Heart right ventricle (tissue), 16 donors: ENCODE measurements at places on chromosomes 1 and 21. TPM values are rescaled to one million over a fixed set of nuclear protein-coding genes. Genes with fewer than 3 reads are reported as not detected.

UBXN10 gene
- 1.3 TPM for total RNA-seq

DNA sequence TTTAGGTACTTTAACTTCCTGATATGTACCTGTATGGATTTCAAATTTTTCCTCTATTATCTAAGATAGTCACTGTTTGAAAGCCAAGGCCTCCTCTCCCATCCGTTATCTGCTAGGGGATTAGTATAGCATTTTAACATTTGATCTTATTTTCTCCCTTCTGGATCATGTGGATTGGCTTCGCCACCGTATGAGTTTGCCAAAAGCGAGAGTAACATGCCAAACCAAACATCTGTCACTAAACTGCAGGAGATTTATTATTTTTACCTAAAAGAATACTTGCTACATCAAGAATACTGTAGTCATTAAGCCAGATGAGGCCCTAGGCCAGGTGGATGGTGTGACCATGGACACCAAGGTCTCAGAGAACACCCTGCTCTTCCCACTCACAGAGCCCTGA, 28.5 kb upstream of the EEIG2 start:
- no peaks in the 10 kb centered on the region for H3K4me1 ChIP-seq
- no peaks in the 10 kb centered on the region for H3K27me3 ChIP-seq
- no peak overlapping the region for H3K27ac ChIP-seq
- H3K4me3 ChIP-seq: no peak overlapping the region

CGN gene
- total RNA-seq: 0.16 TPM

RNF186 gene
- total RNA-seq: not detected

DNA sequence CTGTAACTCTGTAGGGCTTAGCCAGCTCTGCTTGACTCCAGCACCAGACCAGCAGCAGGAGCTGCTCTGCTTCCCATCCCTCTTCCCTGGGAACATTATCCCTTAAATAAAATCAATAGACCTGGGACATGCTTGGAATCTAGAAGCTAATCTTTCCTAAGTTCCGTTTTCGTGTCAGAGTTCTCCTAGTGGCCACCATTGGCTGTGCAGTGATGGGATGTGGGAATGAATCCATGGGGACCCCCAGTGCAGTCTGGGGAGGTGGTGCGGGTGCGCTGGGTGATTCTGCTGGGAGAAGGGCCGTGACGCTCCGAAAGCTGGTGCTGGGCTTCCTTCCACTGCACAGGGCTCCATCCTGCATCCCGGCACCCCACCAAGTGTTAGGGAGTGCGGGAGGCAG, 202.7 kb downstream of the CAMTA1 start:
- no peak overlapping the region for H3K27ac ChIP-seq
- H3K27me3 ChIP-seq: no peaks in the 10 kb centered on the region
- no peaks in the 10 kb centered on the region for H3K4me1 ChIP-seq
- no peak overlapping the region for H3K4me3 ChIP-seq
- H3K36me3 ChIP-seq: no peaks in the 10 kb centered on the region
- DNase-seq: no peak

DNA sequence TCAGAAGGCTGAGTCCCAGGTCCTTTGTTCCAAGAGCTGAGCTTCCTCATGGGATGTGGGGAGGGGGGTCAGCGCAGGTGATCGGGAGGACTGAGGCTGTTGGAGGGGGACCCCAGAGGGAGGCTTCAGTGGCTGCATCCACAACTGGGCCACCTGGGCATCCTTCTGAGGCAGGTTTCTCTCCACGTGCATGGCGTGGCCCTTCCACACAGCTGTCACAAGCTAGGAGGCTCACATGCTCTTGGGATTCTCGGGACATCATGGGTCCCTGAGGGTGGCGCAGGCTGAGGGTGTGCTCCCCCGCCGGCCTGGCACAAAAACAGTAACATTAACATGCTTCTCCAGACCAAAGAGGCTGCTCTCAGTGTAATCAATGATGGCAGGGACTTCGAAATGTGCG, 229.6 kb upstream of the AJAP1 start:
- no peak overlapping the region for H3K27ac ChIP-seq
- no peaks in the 10 kb centered on the region for H3K27me3 ChIP-seq
- H3K36me3 ChIP-seq: no peaks in the 10 kb centered on the region

LCE1D gene
- total RNA-seq: not detected

GRCh38 chr1:170790651-170791071, 126.7 kb downstream of the PRRX1 start:
- no peak for DNase-seq
- no peaks in the 10 kb centered on the region for H3K27me3 ChIP-seq

- H3K4me3 ChIP-seq: no peak overlapping the region
- H3K27ac ChIP-seq: no peak overlapping the region
- no peaks in the 10 kb centered on the region for H3K36me3 ChIP-seq
- no peaks in the 10 kb centered on the region for H3K27me3 ChIP-seq
Observed at GRCh38 chr1:223230161-223230881, 87.3 kb upstream of the TLR5 start.

CLCA4 gene
- not detected for total RNA-seq

- no peaks in the 10 kb centered on the region for H3K36me3 ChIP-seq
- H3K27ac ChIP-seq: no peak overlapping the region
- DNase-seq: no peak
Observed at GRCh38 chr1:180254854-180255253, 24.8 kb downstream of the LHX4 start.

- peaks cover 31% of the 10 kb centered on the region for H3K4me1 ChIP-seq
- H3K36me3 ChIP-seq: no peaks in the 10 kb centered on the region
- H3K27ac ChIP-seq: no peak overlapping the region
Observed at GRCh38 chr21:28636752-28637691, 355.7 kb downstream of the LTN1 start.

HES2 gene
- not detected for total RNA-seq

GRCh38 chr1:41768583-41768982, 150.1 kb downstream of the HIVEP3 start:
- no peak overlapping the region for H3K27ac ChIP-seq
- DNase-seq: no peak
- H3K4me1 ChIP-seq: peaks cover 52% of the 10 kb centered on the region

DNA sequence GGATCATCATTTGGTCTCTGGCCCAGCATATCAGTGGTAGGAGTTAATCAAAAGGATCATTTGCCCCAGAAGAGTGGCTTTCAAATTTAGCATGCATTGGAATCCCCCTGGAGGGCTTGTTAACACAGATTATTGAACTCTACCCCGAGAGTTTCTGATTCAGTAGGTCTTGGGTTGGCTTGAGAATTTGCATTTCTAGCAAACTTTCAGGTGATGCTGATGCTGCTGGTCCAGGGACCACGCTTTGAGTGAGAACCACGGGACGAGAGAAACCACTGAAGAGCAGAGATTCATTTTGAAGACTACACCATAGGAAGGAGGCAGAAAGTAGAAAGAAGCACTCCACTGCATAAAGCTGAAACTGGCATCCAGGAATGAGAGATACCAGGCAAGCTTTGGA, 81.3 kb upstream of the DUSP10 start:
- H3K4me1 ChIP-seq: peaks cover 10% of the 10 kb centered on the region
- DNase-seq: no peak
- H3K36me3 ChIP-seq: no peaks in the 10 kb centered on the region
- no peaks in the 10 kb centered on the region for H3K27me3 ChIP-seq
- no peak overlapping the region for H3K4me3 ChIP-seq

DNA sequence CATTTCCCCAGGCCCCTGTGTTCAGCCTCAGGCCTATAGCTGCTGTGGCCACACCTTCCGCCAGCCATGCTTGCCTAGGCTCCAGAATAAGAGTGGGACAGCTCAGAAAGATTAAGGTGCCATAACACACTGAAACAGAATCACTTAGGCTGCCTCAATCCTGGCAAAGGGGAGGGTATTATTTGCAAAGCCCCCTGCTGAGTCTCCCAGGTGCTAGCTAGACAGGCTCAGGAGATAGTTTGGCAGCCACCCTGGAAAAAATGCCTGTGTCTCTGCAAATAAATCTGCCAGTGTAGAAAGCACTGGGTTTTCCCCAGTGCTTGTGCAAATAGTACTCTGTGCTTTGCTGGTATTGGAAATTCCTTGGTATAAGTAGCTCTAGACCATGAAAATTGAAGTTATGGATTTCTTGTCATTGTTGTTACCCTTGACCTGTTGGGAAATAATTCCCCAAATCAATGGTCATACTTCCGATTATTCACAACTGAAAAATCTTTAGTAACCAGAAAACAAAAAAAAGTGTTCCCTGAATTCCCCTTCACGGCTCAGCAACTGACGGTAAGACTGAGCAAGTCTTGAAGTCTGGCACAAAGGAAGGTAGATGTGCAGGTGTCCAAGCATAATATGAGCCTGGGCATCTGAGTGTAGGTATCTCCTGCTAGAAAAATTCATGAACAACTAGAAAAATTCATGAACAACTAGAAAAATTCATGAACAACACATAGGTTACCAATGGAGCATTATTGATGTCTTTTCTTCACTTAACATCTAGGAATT, 56.9 kb downstream of the PROX1 start:
- H3K36me3 ChIP-seq: no peaks in the 10 kb centered on the region
- no peak for DNase-seq
- no peak overlapping the region for H3K27ac ChIP-seq
- no peaks in the 10 kb centered on the region for H3K4me1 ChIP-seq

PRMT6 gene
- total RNA-seq: 3.8 TPM

DNA sequence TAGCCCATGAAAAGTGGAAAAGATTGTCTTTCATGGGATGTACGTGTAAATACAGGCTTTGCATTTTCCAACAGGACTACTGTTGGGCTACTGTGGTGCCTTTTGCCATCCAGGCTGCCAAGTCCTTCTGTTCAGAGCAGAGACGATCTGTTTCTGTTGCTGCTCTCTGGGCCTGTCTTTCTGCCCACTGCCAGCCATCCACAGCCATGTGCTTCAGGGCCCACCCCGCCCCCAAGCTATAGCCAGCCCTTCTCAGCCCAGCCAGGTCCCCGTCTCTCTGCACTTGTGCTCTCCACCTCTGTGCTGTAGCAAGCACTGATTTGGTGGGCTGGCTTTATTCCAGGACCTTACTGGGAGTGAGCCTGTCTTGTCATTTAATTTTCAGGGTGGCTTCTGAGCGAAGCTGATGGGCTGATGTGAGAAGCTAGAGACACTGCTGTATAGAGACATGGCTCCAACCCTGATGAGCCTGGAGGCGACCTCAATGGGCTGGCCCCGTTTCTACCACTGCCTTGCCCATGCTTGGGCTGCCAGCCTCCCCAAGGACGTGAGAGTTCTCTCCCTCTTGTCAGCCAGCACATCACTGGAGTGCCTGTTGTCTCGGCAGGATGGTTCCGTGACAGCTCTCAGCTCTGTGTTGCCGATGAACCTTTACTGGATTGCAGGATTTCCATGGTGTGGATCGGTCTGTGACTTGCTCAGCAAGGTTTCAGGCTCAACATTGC, 137.8 kb downstream of the PEX14 start:
- H3K36me3 ChIP-seq: no peaks in the 10 kb centered on the region
- no peak for DNase-seq
- no peaks in the 10 kb centered on the region for H3K27me3 ChIP-seq
- no peaks in the 10 kb centered on the region for H3K4me1 ChIP-seq
- H3K4me3 ChIP-seq: no peak overlapping the region
- H3K27ac ChIP-seq: no peak overlapping the region

DNA sequence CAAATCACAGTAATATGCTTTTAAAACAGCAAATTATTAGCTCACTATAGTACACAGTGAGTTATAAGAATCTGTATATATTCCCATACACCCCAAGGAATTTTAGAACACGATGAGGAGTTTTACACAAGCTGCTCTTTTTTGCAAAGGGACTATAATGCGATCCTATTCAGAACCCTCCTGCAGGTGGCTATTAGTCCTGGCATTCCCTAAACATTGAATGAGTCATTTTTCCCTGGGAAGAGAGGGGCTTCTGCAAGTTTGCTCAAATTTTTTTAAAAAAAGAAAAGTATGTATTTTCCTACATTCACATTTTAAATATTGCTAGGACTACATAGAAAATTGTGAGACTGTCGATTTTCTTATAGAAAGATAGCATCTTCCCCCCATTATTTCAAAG, 106.3 kb downstream of the COL11A1 start:
- H3K4me3 ChIP-seq: no peak overlapping the region
- H3K27ac ChIP-seq: no peak overlapping the region
- H3K27me3 ChIP-seq: no peaks in the 10 kb centered on the region
- H3K36me3 ChIP-seq: no peaks in the 10 kb centered on the region
- no peaks in the 10 kb centered on the region for H3K4me1 ChIP-seq

DNA sequence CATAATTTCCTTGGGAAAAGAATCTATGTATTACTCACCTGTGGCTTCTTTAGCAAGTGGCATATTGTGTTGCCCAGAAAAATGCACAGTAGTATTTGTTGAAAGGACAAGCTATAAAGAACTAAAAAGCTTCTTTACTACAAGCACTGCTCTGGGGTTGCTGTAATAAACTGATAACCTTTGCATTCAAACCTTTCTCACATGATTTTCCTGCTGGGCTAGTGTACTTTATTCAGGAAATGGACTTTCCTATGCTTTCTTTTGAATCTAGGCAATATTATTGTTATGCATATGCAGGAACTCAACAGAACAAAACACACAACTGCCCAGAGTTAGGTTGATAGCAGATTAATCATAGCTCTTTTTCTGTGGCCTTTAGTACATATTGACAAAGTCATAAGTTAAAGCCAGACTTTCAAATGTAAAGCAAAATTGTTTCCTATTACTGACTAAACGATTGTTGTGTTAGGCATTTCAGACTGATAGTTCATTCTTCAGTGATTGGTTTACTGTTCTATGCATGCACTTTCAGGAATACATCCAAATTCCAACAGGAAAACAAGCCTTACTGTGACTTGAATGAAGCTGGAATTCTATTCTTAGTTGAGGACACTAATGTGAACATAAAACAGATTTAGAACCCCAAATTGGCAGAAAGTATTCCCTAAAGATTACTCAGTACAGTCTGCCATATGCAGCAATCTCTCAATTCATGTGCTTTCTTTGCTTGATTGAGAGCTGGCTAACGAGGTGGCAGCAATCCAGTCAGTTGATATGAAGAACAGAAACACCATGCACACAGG, 564.3 kb upstream of the NEGR1 start:
- no peaks in the 10 kb centered on the region for H3K36me3 ChIP-seq
- no peak overlapping the region for H3K27ac ChIP-seq
- DNase-seq: no peak
- no peak overlapping the region for H3K4me3 ChIP-seq
- H3K27me3 ChIP-seq: no peaks in the 10 kb centered on the region
- no peaks in the 10 kb centered on the region for H3K4me1 ChIP-seq

LHX8 gene
- total RNA-seq: not detected

NOS1AP gene
- 1.7 TPM for total RNA-seq

HMGB4 gene
- not detected for total RNA-seq

FAM177B gene
- total RNA-seq: not detected

- no peak overlapping the region for H3K4me3 ChIP-seq
- H3K27me3 ChIP-seq: no peaks in the 10 kb centered on the region
- H3K27ac ChIP-seq: no peak overlapping the region
- DNase-seq: no peak
- peaks cover 3% of the 10 kb centered on the region for H3K4me1 ChIP-seq
Observed at GRCh38 chr1:41673806-41674205, 189.3 kb upstream of the EDN2 start.

YTHDF2 gene
- 45.5 TPM for total RNA-seq

CSF3R gene
- total RNA-seq: 2.5 TPM
